ENCODE measurements at places on chromosomes 4 and X.

GRCh38 chrX:113741744-113742143 lies 842.1 kb upstream of the HTR2C start:
- no peak for DNase-seq

GRCh38 chr4:145812919-145813318 lies 125.7 kb downstream of the ZNF827 start:
- DNase-seq = no peak

DNA sequence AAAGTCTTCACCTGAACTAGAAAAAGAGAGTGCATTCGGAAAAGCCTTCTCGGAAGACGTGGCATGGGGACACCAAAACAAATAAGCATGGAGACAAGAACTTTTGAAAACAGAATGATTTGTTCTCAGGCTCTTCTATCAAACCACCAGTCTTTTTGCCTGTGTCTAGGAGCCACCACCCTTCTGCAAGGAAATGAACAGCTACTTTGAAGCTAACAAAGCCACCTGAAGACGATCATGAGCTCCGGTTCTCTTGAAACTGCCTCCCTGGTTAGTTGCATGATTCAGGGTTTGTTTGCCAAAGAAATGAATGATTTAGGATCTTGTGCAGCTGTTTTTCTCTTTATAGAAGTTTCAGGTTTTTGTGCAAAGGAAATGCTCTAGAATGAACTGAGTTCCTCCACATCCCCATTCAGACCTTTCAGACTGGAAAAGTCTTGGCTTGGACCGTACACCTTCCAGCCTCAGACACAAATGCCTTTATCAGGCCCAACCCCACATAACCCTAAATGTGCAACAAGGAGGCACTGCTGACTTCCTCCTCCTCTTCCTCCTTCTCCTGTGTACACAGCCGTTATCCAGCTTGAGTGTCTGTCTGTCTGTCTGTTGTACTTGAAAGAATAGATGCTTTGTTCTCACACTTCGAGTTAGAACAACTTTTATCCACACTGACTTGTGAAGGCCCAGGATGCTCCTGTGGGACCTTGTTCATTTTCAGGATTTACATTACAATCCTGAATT lies 334.8 kb upstream of the KLF3 start:
- no peak for DNase-seq

DNA sequence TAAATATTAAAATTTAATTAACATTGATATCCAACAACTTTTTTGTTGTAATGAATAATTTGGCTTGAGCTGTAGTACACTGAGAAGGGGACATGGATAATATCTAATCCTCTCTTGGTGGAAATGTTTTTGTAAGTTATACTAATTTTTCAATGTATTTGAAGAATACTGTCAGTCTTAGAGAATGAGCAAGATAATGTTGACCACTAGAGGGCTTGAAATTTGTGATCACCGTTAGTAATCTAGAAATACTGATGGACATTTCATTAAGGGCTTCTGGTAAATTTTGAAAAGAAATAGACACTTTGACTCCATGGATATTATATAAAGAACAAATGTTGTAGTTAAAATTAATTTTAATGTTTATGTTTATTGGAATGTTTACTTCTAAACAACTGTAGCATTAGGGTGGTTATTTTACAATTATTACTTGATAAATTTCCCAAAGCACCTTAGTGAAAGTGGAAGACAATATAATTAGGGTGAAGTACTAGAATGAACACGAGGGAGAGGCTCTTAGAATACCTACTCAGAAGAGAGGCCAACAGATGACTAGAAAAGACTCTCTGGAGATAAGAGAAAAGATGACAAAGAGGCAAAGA lies 20.0 kb upstream of the CAMK2D start:
- DNase-seq = no peak

DNA sequence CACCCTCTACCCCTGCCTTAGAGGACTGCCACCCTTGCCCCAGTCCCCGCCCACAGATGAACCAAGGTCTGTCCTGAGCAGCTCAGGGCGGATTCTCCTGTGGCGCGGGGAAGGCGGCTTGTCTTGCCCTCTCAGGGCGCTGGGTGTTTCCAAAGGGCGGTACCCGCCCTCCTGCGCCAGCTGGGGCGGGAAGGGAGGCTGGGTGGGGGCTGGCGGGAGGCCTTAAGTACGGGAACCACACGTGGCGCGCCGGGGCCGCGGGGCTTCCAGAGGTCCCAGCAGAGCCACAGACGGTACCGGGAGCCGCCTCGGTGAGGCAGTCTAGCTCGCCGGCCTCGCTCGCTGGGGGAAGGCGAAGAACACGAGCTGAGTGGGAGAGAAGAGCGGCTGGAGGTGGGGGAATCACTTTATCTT lies 361.1 kb downstream of the MID1IP1 start:
- DNase-seq = no peak

DNA sequence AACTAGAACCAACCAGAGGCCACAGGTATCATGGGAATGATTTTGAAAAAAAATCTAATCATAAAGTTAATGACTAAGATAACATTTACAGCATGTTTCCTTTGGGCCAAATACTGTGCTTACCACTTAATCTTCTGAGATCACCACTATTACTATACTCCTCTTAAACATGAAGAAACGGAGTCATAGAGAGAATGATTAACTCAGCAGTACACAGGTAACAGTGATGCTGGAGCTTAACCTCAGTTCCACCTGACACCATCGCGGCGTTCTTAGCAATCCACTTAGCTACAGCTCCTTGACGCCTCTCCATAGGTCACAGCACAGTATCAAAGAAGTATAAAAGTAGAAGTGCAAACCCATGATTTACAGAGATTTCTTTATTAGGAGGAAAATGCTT lies 592.6 kb upstream of the SLIT2 start:
- no peak for DNase-seq

GRCh38 chrX:23557070-23557469 lies 110.2 kb upstream of the PRDX4 start:
- DNase-seq = no peak

- DNase-seq = no peak
Observed at GRCh38 chr4:118058955-118059354, 24.7 kb downstream of the NDST3 start.

DNA sequence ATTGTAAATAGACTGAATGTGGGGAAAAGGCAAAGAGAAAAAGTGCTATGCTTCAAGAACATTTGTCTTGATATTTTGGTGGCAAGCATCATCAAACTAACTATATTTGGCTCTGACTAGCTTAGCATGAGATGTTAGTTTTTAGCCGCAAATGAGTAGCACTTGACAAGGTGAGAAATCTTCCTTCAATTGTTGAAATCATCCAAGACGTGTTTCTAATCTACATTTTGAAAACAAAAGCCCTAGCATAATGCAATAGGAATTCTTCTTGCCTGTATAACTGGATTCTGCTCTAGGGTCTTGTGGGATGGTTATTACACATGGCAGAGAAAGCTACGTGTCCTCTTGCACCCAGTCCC lies 92.5 kb downstream of the SORBS2 start:
- no peak for DNase-seq

- no peak for DNase-seq
Observed at GRCh38 chr4:173991814-173992213, 291.7 kb downstream of the FBXO8 start.

- no peak for DNase-seq
Observed at GRCh38 chrX:111850975-111851374, 25.0 kb upstream of the TRPC5OS start.

GRCh38 chr4:150211016-150211415 lies 132.8 kb downstream of the DCLK2 start:
- no peak for DNase-seq

GRCh38 chrX:39877905-39878304 lies 219.9 kb downstream of the BCOR start:
- no peak for DNase-seq

DNA sequence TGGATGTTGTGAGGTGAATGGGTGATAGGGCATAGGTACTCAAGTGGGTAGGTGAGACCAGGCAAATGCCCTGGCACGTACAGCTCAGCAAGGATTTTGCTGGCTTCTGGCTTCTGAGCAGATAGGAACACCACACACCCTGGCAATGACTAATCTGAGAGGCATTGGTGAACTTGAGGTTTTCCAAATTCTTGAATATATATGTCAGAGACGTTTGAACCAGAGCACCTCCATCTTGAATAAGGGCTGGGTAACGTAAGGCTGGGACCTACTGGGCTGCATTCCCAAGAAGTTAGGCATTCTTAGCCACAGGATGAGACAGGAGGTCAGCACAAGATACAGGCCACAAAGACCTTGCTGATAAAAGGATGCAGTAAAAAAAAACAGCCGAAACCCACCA lies 204.5 kb downstream of the NLGN4X start:
- no peak for DNase-seq

DNA sequence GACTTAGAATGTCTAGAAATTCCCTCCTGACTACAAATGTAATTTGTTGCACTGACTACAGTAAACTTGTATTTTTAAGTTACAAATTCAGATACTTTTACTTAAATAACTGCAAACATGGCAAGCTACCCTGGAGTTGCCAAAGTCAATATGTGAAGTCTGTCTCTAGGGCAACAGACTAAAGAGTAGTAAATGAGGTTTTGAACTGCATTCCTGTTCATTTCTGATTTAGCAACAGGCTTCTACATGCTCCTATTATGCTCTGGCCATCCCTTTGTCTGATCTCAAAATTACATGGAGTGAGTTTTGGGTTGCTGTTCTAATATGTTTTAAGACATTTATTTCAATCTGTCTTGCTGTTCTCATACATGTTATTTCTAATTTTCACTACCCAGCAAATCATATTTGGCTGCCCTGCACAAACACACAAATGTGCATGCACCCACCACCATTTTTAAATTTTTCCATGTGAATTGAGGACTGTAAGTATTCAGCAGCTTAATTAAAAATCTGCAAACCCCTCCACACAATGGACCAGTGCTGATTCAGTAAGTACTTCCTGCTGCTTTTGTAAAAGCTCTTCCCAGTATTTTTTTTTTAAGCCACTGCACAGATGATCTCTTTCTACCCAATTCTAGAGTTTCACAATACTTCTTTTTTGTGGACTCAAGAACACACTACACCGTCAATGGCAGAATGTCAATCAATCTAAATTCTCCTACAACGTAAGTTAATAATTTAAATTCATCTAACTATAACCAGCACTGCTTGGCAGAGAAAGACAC lies 26.7 kb downstream of the SH3RF1 start:
- DNase-seq = peak; percentile 55

DNA sequence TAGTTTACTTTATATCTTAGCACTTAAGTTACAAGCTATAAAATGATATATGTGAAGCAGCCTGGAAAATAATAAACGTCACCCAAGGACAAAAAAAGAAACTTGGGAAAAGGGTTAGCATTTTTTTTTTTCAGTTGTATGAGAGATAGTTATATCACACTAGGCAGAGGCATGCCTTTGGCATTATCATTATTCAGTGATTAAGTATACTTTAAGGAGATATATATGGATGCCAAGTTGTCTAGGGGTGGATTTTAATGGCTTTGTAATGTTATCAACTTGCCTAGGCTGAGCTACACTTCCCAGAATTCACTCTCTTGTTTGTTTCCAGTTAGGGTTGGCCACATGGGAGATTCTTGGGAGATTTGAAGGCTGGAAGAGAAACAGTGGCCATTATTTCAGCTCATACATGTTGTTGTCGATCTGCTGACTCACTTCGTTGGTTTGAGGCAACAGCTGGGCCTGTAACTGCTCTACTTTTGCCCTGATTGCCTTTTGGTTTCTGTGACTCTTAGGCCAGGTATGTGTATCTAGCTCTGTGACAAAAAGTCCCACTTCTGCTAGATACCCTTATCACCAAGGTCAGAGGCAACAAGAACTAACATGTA lies 11.5 kb upstream of the SRPX start:
- no peak for DNase-seq

DNA sequence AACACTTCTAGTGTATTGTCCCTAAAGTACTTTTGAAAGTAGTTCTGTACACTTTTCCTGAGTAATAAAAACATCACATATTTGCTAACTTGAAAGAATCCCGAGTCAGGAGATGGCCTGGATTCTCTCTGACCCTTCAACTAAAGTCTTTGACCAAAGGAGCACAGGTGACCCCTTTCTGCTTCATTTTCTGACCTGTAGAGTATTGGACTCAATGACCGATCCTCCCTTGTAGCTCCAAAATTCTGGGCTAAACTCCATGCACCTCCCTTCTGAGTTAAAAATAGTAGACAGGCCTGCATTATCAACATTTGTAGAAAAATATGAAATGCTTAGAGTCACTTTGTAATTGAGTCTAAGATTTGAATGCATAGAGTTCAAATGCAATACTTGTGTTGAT lies 4.0 kb upstream of the TAPT1 start:
- DNase-seq = no peak

DNA sequence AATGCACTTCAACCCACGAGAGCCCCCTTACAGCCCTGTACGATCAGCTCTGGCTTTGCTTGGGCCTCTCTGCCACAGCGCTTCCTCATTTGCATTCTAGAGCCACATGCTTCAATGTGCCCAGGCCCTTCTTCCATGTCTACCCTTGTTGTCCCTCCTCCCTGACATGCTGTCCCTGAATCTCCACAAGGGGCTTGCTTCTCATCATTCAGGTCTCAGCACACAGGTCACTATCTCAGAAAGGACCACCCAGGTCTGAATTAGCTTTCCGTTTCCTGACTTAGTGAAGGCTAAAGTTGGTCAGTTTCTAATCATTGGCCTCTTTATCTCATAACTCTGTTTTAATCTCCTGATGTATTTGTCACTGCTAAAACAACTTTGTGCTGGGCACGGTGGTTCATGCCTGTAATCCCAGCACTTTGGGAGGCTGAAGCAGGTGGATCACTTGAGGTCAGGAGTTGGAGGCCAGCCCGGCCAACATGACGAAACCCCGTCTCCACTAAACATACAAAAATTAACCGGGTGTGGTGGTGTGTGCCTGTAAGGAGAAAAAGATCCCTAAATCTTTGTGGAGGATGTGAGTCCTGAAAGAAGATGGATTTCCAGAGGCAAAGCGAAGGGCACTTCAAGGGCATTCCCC lies 17.9 kb upstream of the SLC34A2 start:
- no peak for DNase-seq

DNA sequence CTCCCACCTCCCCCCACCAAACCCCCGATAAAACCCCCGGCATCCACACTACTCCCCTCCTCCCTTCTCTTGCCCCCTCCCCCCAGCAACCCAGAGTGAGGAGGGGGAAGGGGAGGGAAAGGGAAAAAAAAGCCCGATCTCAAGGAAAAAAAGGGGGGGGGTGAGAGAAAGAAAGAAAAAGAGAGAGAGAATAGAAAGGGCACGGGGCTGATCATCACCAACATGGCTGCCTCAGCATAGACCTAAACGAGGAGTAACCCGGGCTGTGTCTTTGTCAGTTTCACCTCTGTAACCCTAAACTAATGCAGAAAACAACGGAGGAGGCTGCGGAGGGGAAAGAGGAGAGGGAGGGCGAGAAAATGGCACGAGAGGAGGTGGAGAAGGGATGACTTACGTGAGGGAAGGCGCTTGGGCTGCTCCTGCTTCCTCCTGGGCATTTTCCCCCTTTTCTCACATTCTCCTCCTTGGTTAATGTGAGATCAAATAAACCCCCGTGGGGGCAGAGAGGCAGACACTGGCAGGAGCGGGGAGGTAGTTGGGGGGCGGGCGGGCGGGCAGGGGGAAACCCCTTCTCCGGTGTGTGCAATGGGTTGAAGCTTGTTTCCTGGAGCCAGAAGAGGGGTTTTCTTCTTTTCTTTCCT lies 532 bp downstream of the ZNF827 start:
- DNase-seq = no peak

Data from brain pericyte (primary cell).